Aorta (tissue), 5 donors: ENCODE measurements at places on chromosomes 4 and X. TPM values are rescaled to one million over a fixed set of nuclear protein-coding genes. Genes with fewer than 3 reads are reported as not detected.

DMP1 gene
- total RNA-seq: not detected

SSX3 gene
- total RNA-seq: not detected

TRIM2 gene
- 27.6 TPM for total RNA-seq

C4orf51 gene
- not detected for total RNA-seq

DNA sequence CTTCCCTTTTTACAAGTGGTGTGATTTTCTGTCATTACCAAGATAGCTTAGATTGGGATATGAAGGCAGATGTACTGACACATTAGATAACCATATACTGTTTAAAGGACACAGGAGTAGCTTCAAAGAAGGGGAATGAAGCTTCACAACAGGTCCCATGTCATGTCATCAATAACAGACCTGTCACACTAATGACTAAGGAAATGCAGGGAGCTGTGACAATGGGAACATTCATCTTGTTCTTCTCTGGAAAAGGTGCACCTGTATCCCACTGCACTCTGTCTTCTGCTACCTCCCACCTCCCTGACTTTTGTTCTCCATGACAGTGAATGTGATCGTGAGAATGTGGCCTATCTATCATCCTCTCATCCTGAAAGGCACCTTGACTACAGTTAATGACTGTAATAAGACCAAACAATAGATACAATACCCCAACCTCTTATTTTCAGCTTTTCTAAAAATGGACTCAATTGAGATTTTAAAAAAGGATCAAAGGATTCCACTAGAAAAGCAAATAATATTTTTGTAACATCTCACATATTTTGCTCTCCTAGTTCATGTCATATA lies 472.5 kb downstream of the STPG2 start:
- no peaks in the 10 kb centered on the region for H3K36me3 ChIP-seq
- no peaks in the 10 kb centered on the region for H3K4me1 ChIP-seq
- H3K27me3 ChIP-seq: no peaks in the 10 kb centered on the region

- H3K36me3 ChIP-seq: no peaks in the 10 kb centered on the region
- no peaks in the 10 kb centered on the region for H3K27me3 ChIP-seq
- no peaks in the 10 kb centered on the region for H3K4me1 ChIP-seq
- no peak overlapping the region for H3K4me3 ChIP-seq
- no peak overlapping the region for H3K27ac ChIP-seq
- DNase-seq: no peak
Observed at GRCh38 chrX:78693536-78693935, 34.4 kb upstream of the RTL3 start.

DNA sequence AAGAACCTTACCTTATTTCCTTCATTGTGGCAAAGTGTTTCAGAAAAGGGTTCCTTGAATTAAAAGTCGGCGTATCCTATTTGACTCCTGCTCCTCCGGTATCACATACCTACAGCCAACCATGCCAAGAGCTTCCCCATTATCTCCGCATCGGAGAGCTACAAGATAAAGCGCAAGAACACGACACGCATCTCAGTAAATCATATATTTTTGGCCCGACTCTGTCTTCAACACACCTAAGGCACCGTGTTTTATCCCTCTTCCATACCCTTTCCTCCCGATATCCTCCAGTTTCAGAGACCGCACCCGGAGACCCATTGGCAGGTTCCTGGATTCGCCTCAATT lies 497 bp upstream of the THAP9 start:
- H3K4me1 ChIP-seq: no peaks in the 10 kb centered on the region
- peak overlapping the region; percentile 90 for H3K4me3 ChIP-seq
- no peaks in the 10 kb centered on the region for H3K27me3 ChIP-seq
- H3K36me3 ChIP-seq: no peaks in the 10 kb centered on the region

DNA sequence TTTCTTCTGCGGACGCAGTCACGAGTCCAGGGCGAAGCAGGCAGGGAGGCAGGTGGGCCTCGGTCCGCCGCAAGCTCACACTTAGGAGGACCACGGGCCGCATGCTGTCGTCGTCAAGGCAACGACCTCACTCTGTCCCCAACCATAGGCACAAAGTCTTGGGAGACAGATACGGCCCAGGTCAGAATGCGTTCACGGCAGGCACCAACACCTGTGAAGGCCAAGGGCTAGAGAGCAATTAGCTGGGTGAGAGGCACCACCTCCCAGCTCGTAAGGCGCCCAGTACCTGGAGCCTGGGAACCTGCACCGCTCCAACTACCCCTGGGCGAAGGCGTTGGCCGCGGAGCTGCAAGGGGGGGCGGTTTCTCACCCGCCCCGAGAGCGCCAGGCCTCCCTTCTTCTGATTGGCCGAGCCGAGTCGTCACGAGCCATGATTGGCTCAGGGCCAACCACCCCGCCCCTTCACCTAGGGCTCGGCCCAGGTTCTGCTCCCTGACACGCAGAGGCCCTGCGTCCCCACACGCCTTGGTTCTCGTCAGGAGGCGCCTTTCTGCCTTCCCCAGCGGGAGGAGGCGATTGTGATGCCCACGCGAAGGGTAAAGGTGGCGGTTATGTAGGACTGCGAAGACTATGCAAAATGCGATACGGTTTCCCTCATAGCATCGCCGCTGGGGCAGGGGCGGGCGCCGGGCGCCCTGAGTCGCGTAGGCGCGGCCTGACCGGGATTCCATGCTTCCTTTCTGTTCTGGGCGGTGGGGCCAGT lies at the start of gene CDKL2:
Gene CDKL2 (minus strand): TSS at position 355 of the 763 bp plus-strand sequence. CDS start 4,540 bp downstream, outside the sequence.
- peak within 1 kb of the TSS; percentile 24 for H3K4me3 ChIP-seq
- H3K36me3 ChIP-seq: no peaks in the 10 kb centered on the region
- H3K27ac ChIP-seq: no peak within 1 kb of the TSS
- no peaks in the 10 kb centered on the region for H3K27me3 ChIP-seq

GRCh38 chr4:11455201-11455835 lies 26.6 kb upstream of the HS3ST1 start:
- H3K27ac ChIP-seq: no peak overlapping the region
- H3K36me3 ChIP-seq: no peaks in the 10 kb centered on the region
- no peaks in the 10 kb centered on the region for H3K4me1 ChIP-seq
- H3K4me3 ChIP-seq: no peak overlapping the region

DNA sequence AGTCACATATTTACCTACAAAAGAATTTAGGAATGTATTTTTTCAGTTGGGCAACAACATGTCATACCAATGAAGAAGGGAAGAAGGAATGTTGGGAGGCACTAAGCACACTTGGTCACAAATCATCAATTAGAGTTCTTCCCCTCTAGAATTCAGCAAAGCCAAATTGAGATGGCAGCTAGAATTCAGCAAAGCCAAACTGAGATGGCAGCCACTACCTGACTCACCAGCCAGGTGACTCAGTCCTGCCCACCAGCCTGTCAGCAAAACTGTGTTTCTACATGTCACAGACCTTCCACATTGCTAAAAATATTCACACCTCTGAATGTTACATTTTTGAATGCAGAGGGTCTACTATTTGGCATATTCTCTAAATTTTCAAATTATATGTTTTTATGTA lies 63.2 kb upstream of the NOCT start:
- no peaks in the 10 kb centered on the region for H3K27me3 ChIP-seq
- peaks cover 2% of the 10 kb centered on the region for H3K4me1 ChIP-seq
- no peak overlapping the region for H3K4me3 ChIP-seq

GRCh38 chrX:96403446-96403845 lies 281.2 kb upstream of the DIAPH2 start:
- H3K27me3 ChIP-seq: no peaks in the 10 kb centered on the region
- no peak overlapping the region for H3K27ac ChIP-seq
- H3K4me1 ChIP-seq: peaks cover 2% of the 10 kb centered on the region
- no peak overlapping the region for H3K4me3 ChIP-seq

DNA sequence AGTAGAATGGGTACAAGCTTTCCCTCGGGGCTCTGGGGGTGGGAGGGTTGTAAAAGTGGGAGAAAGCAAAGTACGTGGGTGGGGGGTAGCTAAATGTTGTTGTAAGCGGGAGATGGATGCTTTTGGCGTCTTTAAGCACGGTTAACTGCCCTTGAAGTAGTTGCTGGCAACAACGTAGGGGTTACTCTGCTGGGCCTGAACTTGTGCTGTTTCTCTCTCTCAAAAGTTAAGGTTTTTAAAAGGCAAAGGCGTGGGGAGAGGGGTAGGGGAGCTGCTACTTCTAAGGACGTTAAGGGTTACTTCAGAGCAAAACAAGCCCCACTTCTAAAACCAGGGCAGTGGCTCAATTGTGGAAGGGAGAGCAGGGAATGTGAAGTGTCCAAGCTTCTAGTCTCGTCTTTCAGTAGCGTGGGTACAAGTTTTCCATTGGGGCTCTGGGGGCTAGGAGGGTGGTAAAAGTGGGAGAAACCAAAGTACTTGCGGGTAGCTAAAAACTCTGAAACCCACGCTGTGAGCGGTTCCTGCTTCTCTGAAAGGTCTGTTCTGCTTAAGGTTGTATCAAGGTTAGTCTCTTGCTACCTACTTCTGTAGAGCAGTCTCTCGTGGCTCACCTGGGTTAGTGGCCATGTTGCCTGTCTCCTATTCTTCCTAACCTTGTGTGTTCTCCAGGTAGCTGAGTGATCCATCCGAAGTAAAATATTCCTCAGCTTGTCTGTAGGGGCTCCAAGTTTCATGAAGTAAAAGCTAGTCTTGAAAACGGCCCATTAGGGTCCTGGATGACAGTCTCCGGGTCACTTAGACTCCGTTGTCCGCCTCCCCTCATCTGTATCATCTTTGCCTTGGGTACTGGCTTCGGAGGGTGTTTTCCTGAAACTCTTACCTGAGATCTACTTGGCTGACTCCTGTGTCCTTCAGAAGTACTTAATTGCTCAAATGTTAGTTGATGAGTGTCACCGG lies 1.7 kb upstream of the WDR1 start:
- peak overlapping the region; percentile 58 for H3K27ac ChIP-seq
- H3K36me3 ChIP-seq: no peaks in the 10 kb centered on the region
- peaks cover 3% of the 10 kb centered on the region for H3K4me1 ChIP-seq
- no peak for DNase-seq

GRCh38 chr4:48275247-48275646 lies 5.6 kb upstream of the TEC start:
- H3K36me3 ChIP-seq: no peaks in the 10 kb centered on the region
- H3K4me1 ChIP-seq: no peaks in the 10 kb centered on the region
- H3K27me3 ChIP-seq: no peaks in the 10 kb centered on the region
- H3K27ac ChIP-seq: no peak overlapping the region
- H3K4me3 ChIP-seq: no peak overlapping the region

DNA sequence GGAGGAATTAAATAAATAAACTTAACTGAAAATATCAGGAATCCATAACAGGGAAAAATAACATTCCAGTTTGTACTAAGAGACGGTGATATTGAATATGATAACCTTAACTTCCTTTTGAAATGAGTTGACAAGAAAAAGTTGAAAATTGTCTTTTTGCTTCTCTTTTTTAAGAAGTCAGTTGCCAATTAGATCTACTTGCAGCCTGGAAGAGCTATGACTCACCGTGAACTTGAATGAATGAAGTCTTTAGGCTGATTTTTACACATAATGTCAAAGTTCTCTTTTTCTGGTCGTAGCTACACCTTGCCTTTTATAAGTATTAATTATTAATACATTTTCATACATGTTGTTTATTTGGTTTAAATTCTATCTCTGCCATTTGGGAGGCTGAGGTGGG lies 94.4 kb upstream of the HPGD start:
- H3K4me1 ChIP-seq: no peaks in the 10 kb centered on the region
- H3K4me3 ChIP-seq: no peak overlapping the region
- no peaks in the 10 kb centered on the region for H3K27me3 ChIP-seq
- no peak for DNase-seq
- no peak overlapping the region for H3K27ac ChIP-seq
- no peaks in the 10 kb centered on the region for H3K36me3 ChIP-seq

DNA sequence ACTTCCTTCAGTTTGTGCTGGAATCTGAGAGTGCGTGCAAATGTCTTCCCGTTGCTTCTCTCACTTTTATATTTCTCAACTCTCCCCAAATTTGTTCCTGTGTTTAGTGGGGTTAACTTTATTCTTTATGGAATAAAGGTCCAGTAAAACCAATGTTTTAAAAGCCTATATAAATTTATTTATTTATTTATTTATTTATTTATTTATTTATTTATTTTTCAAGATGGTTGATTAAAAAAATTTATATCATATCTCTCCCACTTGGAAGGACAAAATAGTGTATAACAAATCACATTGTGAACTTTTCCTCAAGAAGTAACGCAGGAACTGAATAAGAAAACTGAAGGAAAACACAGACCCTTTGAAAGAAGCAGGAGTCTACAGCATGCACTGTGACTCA lies 95.3 kb upstream of the ITM2A start:
- no peaks in the 10 kb centered on the region for H3K36me3 ChIP-seq
- no peak for DNase-seq
- no peaks in the 10 kb centered on the region for H3K27me3 ChIP-seq
- H3K4me1 ChIP-seq: no peaks in the 10 kb centered on the region

DNA sequence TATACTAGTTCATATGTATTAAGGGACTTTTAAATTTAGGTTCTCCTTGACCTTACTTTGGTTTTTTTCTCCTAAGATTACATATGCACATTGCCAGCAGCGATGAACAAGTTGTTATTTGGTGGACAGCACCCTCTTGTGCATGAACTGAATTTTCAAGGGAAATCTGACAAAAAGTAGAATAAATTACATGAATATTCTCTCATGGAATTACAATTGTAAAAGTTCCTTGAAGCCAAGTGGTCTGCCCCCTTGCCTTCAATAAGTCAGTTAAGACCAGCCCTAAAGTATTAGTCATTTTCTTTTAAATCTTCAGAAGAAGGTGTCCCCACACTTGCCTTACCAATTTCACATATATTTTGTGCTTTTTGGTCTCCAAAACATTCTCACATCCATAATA lies 30.7 kb upstream of the SMARCA5 start:
- no peaks in the 10 kb centered on the region for H3K36me3 ChIP-seq
- no peaks in the 10 kb centered on the region for H3K4me1 ChIP-seq
- H3K27me3 ChIP-seq: no peaks in the 10 kb centered on the region

GRCh38 chr4:122003335-122003734 lies 51.5 kb upstream of the TRPC3 start:
- no peak overlapping the region for H3K27ac ChIP-seq
- H3K36me3 ChIP-seq: no peaks in the 10 kb centered on the region
- no peaks in the 10 kb centered on the region for H3K4me1 ChIP-seq
- no peaks in the 10 kb centered on the region for H3K27me3 ChIP-seq

- no peaks in the 10 kb centered on the region for H3K27me3 ChIP-seq
- H3K4me3 ChIP-seq: no peak overlapping the region
- no peaks in the 10 kb centered on the region for H3K4me1 ChIP-seq
Observed at GRCh38 chr4:124337874-124338273, 374.7 kb downstream of the ANKRD50 start.

DNA sequence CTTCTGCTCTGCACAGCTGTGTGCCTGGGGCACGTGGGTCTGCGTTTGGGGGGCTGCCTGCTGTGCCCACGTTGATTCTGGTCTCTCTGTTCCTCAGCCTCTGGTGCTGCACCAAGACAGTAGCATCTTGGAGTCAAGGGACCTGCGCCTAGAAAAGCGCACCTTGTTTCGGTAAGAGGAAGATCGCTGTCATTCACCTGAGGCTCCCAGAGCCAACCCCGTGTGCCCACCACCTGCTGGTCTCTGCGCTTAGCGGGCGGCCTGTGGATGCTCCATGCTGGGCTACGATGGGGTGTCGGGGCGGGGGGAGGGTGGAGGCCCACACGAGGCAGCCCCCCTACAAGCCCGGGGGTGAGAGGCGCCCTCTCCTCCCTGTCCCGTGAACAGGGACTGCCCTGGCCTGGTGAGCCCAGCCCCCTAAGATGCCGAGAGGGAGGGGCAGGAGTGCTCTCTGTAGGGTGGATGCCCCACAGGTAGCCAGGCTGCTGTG lies 18.9 kb upstream of the HGFAC start:
- peaks cover 1% of the 10 kb centered on the region for H3K36me3 ChIP-seq
- H3K27me3 ChIP-seq: no peaks in the 10 kb centered on the region
- H3K4me3 ChIP-seq: no peak overlapping the region
- no peaks in the 10 kb centered on the region for H3K4me1 ChIP-seq
